Body of pancreas (tissue), 4 donors: ENCODE measurements at places on chromosomes 6 and 20. TPM values are rescaled to one million over a fixed set of nuclear protein-coding genes. Genes with fewer than 3 reads are reported as not detected.

The LINC00237 gene
- not detected for total RNA-seq

The APOBEC2 gene
- 2.3 TPM for total RNA-seq

The PACSIN1 gene
- total RNA-seq, result 0.52 TPM

The SULF2 gene
- total RNA-seq, result 34.3 TPM

The RAB44 gene
- not detected for total RNA-seq

The EYS gene
- not detected for total RNA-seq

The TMC2 gene
- total RNA-seq, result 0.26 TPM

- no peak for DNase-seq
Measured at GRCh38 chr20:48148916-48149672, 363.8 kb upstream of the SULF2 start.

- no peak for DNase-seq
Measured at GRCh38 chr6:157893238-157893637, 70.2 kb downstream of the SNX9 start.

- DNase-seq, result no peak
Measured at GRCh38 chr6:90078513-90079289, 184.4 kb downstream of the GJA10 start.
